ENCODE measurements at places on chromosomes 2 and 18. TPM values are rescaled to one million over a fixed set of nuclear protein-coding genes. Genes with fewer than 3 reads are reported as not detected.

Gene FZD7
- 37.8 TPM for total RNA-seq

Gene PDE11A
- 0.05 TPM for total RNA-seq

Gene CCNYL1
- total RNA-seq, result 16.0 TPM

Gene ANKRD53
- total RNA-seq, result 2.7 TPM

Gene TMEM247
- not detected for total RNA-seq

Gene AQP4
- total RNA-seq, result not detected

Gene DARS1
- total RNA-seq, result 48.3 TPM

Gene CNDP1
- total RNA-seq, result not detected

Gene FEV
- total RNA-seq, result not detected

Gene GNLY
- total RNA-seq, result not detected

Gene VAMP8
- total RNA-seq, result 3.1 TPM

Gene DSEL
- 105 TPM for total RNA-seq

Gene DLX1
- 25.2 TPM for total RNA-seq

Gene MAB21L4
- not detected for total RNA-seq

Gene RTN4
- 532 TPM for total RNA-seq

Gene ELAC1
- 8.8 TPM for total RNA-seq

Gene LYG2
- not detected for total RNA-seq

Gene TDRD15
- not detected for total RNA-seq

Gene GCG
- total RNA-seq, result not detected

Gene SERPINB5
- total RNA-seq, result not detected

Gene CPO
- not detected for total RNA-seq

Gene SP5
- total RNA-seq, result not detected

Gene PTPRN
- 0.24 TPM for total RNA-seq

Gene MERTK
- total RNA-seq, result 1.2 TPM

Gene TTR
- 11.2 TPM for total RNA-seq

Gene SULT1C2
- 2.2 TPM for total RNA-seq

Gene REG3G
- not detected for total RNA-seq

Gene HOXD11
- not detected for total RNA-seq

Gene DYTN
- total RNA-seq, result not detected

Gene ALK
- total RNA-seq, result not detected

Data from osteocyte (in vitro differentiated cells).